ENCODE measurements at places on chromosomes 1 and 21.

GRCh38 chr1:247857069-247857984 is at the start of gene TRIM58:
TRIM58 (plus strand) TSS chr1:247857187; CDS start chr1:247857247, 60 bp downstream.
- DNase-seq = no peak

GRCh38 chr1:233543338-233544255 is 70.3 kb upstream of the KCNK1 start:
- DNase-seq = peak; percentile 92

- peak; percentile 95 for DNase-seq
Measured at GRCh38 chr1:25694167-25695007, 77.8 kb downstream of the MAN1C1 start.

- no peak for DNase-seq
Measured at GRCh38 chr1:166924823-166925541, 48.9 kb upstream of the TADA1 start.

GRCh38 chr21:39258207-39258606 is 55.2 kb downstream of the BRWD1 start:
- no peak for DNase-seq

DNA sequence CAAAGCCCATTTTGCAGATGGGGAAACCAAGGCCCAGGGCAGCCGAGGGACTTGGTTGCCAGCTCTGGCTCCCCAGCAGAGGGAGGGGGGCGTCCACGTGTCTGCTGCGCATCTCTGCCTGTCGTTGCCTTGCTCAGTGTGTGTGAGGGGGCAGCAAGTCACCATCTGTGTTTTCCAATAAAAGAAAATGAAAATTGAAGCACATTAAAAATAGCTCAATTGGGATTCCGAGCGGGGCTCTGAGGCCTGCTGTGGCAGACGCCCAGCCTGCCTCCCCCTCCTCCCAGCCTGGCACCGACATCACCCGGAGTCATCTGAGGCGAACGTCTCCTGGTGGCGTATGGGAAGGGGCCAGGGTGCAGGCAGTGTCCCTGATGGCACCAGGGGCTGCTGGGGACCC is 51.2 kb downstream of the EPHB2 start:
- no peak for DNase-seq

DNA sequence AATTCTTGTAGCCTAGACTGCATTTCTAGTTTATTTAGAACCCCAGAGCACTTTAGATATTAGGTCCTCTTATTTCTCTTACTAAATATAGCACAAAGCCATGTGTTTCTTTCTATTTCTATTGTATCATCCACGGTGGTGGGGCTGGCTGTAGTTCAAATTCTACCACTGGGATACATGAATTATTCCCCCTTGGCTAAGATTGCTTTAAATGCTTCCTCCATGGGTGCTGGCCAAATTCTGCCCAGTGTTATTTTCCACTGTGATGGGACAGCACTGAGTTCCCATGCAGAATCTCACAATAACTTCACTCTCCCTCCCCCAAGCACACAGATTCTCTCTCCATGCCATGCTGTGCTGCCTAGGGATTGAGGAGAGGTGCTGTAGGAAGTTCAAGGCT is 41.5 kb upstream of the GBP6 start:
- DNase-seq = no peak

GRCh38 chr1:9809100-9809510 is 14.7 kb downstream of the CLSTN1 start:
- DNase-seq = no peak

GRCh38 chr1:208077232-208078075 is 166.5 kb upstream of the CD34 start:
- DNase-seq = no peak

DNA sequence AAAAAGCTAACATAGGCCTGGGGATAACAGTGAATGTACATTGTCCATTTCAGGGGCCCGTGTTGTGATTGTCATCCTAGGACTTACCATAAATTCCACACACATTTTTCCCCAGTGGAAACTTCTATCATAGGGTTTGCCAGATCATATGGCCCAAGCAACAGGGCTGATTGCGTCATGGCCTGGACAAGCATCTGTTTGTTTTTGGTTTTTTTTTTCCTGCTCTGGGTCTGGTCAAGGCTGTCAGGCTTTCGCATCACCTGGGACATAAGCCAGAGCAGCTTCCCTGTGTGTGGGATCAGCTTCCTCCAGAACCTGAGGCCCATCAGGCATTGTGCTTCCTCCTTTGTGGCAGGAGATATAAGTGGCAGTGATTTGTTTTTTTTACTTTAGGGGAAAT is 598.5 kb upstream of the USP24 start:
- peak; percentile 84 for DNase-seq

DNA sequence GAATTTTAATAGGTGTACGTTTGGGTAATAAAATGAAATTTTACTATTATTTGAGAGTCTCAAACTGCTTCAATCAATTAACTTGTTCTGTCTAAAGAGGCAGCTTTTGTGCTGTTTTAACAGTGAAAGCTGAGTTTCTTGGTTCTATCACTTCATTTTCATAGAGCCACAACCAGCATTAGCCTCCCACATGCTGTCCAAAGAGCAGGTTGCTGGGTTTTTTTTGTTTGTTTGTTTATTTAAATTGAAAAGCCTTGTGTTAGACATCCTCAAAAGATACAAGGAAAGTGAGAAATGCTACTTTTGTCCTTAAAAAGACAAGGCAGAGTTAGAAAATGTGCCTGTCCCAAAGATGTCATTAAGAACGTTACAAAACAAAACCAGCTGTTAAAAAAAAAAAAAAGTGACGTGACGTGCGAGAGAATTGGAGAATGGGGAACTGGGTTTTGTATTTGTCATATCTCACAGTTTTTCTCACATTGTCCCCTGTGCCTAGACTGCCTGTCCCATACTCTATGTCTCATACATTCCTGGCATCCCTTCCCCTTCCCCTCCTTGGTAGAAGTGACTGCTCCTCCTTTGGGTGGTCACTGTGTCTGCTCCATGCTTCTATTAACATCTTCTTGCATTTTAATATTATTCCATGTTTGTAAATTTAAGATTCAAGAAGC is 63.1 kb upstream of the CD34 start:
- DNase-seq = no peak

- no peak for DNase-seq
Measured at GRCh38 chr1:232334811-232335210, 295.1 kb downstream of the SIPA1L2 start.

DNA sequence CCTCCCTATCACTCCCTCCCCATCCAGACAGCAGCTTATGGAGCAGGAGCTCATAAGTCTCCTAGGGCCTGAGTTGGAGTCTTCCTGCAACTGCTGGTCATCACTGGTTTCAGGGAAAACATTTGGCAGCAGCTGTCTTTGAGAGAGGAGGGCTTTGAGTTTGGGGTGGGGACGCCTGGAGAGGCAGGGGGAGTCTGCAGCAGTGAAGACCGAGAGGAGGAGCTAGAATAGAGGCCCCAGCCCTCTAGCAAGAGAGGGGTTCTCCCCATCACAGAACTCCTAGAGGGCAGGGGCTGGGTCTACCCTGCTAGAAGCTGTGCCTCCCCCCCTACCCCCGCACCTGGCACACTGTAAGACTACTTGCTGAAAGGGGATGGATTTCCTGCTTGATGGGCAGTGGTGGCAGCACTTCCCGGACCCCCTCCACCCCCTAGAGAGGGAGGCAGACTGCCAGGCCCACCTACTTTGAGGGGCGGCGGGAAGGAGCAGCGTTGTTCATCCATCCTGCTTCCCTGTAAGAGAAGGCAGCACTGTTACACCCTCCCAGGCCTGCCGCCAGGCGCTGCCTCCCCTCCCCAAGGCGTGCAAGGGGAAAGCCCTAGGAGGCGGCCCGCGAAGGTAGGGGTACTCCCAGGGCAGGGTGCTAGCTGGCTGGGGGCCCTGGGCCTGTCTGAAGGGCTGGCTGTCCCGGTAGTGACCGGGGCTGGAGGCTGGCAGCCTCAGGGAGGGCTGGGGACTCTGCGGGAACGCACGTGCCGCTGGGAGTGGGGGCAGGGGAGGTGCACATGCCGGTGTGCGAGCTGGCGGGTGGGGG is 50.4 kb downstream of the RAP1GAP start:
- DNase-seq = no peak

DNA sequence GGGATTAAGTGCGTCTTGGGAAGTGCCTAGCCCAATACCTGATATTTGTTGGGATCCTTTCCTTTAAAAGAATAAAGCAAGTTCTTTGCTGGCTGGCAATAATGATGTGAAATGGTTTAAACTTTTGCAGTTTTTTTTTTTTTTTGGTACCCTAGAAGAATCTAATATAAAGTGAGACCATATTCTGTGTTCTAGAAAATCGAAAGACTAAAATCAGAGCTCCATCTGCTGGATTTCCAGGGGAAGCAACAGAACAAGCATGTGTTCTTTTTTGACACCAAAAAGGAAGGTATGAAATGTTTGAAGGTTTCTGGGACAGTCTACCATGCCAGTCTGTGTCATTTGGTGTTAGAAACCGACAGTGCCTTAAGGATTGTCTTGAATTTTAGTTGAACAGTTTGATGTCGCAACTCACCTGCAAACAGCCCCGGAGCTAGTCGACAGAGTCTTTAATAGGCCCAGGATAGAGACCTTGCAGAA is 6.4 kb downstream of the UTP11 start:
- DNase-seq = peak; percentile 53

DNA sequence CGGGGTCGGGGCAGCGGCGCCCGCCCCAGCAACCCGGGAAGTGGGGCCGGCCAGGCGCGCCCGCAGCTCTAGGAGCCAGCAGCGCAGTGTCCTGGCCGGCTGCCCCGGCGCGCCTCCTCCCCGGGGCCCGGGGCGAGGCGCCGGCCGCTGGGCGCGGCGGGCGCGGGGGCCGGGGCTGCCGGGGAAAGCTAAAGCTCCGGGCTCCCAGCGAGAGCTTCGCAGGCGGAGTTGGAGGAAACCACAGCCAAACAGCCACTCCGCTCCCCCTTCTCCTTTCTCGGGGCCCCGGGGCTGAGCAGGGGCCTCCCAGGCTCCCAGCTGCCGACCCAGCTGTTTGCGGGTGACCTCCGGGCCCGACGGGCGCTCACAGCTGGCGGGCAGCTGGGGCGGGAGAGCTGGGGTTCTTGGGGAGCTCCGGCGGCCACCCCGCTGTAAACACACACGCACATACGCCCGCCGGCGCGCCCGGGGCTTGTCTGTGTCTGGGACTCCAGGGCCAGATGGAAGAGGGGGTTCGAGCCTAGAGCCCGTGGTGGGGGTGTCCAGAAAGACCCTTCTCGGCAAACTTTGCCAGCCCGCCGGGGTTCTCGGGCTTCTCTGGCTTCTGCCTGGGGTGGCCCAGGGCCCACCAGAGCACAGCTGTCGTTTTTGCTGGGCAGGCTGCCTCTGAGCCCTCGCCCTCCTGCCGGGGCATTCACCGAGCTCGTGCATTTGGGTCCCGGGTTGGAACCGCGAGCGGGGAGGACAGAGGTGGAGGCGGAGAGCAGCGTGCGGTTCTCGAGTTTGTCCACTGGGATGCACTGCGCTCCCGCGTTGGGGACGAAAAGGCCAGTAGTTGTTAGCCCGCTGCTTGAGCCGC is 1.5 kb downstream of the AJAP1 start:
- peak; percentile 47 for DNase-seq

DNA sequence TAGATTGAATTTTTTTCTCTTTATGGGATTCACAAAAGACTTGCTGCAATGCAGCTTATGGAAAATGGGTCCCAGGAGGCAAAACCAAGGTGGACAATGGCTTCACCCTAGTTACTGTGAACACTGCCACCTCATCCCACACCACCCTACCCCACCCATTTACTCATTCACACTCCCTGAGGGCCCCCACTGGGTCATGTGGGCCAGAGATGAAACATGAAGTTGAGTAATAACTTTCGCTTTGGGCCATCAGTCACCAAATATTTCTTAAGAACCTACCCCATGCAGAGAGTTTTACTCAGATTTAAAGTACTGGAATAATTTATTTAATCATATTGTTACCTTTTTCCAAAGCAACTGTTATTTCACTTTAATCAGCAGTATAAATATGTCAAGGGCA is 191.8 kb downstream of the TPR start:
- peak; percentile 87 for DNase-seq

GRCh38 chr21:43717166-43717853 is 1.6 kb upstream of the PDXK start:
- DNase-seq = no peak
